ENCODE measurements at places on chromosomes 2 and 18.

DNA sequence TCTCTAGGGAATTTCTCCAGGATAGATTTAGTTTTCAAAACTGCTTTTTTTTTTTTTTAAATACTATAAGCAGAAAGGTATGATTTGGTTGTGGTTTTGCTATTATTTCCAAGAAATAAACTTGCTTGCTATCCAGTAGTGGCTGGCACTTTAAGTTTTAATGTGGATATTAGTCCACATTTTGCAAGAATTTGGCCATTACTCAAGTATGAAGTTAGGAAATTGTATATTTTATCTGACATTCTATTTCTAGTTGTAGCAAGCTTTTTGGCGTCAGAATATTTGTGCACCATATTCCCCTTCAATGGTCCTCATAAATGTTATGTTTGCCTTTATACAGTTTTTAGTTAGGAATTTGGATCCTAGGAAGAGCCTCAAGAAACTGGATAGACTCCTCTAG, 226.3 kb downstream of the ZNF521 start:
- DNase-seq, result no peak

DNA sequence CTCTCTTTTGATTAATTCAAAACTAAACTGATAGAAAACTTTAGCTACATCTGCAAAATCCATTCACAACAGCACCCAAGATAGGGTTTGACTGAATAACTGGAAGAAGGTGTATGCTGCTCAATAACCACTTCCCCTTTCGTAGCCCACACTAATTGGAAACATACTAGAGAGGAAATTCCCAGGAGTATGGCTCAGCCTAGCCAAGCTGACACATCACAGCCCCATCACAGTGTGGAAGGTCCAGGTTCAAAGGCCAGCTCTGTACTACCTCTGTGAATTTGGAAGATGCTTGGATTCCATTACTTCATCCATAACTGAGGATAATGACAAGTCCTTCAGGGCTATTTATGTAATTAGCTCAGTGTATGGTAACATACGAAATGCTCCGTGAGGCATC, 185.4 kb downstream of the FBXO15 start:
- no peak for DNase-seq

- no peak for DNase-seq
These were observed 4.9 kb downstream of the DAW1 start for GRCh38 chr2:227876300-227876801.

DNA sequence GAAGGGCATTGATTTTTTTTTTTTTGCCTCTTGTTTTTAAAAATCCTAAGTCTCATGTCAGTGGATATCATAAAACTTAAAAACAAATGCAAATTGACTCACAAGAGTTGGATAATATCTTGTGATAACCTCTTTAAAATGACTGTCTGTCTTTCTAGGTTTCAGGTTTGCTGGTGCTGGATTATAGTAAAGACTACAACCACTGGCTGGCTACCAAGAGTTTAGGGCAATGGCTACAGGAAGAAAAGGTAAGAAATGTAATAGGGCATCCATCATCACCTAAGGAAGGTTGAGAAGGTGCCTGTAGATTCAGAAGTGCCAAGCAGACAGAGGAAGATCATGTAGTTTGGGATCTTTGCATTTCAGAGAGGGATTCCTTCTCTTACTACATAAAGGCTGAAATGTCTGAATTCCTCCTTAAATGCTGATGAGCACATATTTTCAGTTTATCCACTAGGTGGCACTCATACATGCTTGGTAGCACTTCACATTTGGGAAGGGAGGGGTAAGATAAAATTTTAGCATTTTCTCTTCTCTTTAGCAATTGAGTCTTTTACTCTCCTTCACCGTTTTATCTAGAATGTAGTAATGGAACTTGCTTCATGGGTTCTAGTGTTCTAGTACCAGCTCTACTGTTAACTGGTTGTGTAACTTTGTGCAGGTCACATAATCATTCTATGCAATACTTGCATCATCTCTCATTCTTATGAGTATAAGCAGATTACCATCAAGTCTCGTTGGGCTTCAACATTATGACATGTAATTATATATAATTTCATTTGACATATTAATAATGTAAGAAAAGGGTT, 21.1 kb downstream of the CPS1 start:
- DNase-seq, result no peak

DNA sequence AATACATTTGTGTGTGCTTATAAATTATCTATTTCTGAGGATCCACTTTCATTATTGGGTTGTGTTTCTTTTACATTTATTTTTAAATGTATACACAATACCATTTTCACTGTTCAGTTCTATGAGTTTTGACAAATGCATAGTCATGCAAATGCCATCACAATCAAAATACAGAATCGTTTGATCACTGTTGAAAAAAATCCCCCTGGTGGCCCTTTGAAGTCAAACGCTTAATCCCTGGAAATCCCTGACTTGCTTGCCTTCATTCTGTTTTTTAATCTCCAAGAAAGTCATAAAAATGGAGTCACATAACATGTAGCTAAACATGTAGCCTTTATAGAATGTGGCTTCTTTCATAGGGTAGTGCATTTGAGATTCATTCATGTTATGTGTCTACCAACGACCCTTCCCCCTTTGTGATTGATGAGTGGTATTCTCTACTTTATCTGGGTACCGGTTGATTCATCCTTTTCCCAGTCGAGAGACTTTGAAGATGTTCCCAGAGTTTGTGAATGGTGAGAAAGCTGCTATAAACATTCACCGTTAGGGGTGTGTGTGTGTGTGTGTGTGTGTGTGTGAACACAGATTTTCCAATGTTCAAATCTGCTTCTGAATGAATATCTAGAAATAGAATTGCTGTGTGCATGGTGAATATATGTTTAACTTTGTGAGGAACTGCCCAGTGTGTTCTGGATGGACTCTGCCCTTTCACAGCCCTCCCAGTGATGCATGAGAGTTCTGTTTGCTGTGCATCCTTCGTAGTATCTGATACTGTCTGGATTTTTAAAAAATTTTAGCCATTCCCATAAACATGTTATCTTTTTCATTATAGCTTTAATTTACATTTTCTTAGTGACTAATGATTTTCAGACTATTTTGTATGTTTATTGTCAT, 173.6 kb downstream of the GALR1 start:
- DNase-seq, result no peak

- DNase-seq, result no peak
These were observed 517.0 kb upstream of the SOX11 start for GRCh38 chr2:5175231-5175630.

DNA sequence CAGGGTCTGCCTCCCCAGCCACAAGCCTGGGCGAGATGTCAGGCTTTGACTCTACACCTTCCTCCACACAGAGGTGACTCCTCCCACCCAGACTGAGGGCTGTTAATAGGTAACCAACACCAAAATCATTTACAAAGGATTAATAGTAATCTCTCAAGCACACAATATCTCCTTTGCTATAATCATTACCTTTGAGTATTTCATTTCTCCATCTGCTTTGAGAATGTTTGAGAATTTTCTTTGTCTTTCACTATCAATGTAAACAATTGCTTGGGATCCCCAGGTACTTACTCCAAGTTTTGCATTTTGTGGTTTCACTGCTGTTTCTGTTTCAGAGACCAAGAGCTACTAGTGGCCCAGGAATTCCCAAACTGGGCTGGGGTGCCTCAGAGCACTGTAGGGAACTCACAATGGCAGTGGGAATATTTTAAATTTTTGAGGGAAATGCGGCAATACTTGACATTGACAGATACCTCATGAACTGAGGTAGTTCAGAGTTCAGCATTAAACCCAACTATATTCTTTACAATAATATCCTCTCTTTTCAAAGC, 166.4 kb upstream of the MGAT5 start:
- DNase-seq, result no peak

DNA sequence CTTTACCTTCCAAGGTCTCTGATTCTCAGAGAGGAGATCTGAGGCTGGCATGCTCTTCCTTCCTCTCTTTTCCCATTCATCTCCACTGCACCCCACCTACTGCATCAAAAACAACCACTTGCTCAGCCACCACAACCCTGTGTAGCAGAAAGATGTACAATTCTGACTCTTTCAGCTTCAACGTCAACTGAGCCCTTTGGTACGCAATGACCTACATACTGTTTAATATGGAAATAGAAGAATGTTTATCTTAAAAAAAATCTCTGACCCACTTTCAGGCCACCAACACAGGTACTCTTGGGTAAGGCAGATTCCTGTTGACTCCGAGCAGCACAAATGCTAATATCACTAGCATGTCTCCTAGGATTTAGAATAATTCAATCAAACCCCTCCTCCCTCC, 76.2 kb upstream of the AFF3 start:
- DNase-seq, result no peak

GRCh38 chr2:231648579-231649174, 56.0 kb downstream of the TEX44 start:
- peak; percentile 34 for DNase-seq

GRCh38 chr2:216888081-216888480, 28.2 kb upstream of the TNP1 start:
- DNase-seq, result no peak

DNA sequence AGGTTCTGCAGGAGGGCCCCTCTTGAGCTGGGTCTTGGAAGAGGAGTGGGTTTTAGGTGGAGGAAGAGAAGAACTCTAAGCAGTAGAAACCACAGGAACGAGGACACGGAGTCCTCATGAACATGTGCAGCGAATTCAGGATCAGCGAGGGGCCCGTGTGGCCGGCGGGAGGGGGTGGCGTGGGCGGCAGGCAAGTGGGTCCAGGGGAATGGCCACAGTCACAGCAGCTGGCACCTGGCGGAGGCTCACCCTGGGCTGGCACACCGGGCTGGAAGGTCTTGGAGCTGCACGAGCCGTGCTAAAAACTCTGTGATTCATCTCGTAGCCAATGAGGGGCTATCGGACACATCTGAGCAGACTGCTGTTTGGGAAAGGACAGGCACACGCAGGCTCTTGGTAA, 18.0 kb upstream of the CIDEA start:
- no peak for DNase-seq

DNA sequence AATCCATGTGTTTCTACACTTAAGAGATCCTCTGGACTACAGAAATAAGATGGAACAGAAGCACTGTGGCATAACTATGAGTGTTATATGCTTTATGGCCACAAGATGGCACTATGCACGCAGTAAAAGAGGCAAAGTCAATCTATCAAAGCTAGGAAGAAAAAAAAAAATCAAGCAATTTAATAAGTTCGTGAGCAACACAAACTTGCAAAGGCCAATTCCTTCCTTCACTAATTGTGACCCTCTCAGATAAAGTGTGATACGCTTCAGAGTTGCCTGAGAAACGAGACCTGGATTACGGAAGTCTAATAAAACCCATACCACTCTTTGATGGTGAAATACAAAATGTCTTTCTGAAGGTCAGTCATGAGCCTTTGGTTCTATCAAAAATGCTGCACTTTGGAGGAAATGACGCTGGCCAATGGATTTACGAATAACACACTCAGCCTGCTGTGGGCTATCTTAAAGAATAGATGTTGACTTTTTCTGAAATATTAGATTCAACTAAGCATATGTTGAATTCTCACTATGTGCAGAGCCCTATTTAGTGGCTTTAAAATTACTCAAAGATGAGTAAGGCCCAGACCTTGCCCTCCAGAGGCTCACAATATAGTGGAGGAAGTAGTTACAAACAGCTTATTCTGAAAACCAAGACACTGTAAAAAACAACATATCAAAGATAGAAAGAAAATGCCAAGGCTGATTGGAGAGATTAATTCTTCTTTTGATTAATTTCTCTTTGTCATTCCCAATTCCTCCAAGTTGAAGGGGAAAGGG, 35.5 kb upstream of the TTR start:
- DNase-seq, result peak; percentile 13

DNA sequence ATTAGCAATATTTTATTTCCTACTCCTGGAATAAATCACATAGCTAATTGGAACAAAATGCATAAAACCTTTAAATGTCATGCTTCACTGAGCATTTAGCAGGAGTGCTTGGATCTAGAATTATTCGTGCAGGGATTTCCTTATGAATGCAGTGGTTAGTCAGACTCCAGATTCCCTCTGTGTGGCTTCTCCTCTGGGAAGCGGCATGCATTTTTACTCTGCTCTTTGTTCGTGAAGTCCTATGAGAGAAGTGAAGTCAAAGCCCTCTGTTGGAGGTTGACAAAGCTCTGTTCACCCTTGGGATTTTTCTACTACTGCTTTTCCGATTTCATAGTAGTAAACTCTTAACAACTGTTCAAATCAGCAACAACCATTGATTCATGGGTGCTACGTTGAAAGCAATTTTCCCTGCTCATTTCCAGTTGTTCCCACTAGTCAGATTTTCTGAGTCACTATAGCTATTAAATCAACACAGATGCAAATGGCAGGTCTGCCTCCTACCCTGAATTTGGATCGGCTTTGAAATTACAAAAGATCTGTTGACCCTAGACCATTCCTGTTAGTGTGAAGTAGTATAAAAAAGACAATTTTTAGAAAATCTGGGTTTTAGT, 461.7 kb downstream of the STK39 start:
- no peak for DNase-seq

DNA sequence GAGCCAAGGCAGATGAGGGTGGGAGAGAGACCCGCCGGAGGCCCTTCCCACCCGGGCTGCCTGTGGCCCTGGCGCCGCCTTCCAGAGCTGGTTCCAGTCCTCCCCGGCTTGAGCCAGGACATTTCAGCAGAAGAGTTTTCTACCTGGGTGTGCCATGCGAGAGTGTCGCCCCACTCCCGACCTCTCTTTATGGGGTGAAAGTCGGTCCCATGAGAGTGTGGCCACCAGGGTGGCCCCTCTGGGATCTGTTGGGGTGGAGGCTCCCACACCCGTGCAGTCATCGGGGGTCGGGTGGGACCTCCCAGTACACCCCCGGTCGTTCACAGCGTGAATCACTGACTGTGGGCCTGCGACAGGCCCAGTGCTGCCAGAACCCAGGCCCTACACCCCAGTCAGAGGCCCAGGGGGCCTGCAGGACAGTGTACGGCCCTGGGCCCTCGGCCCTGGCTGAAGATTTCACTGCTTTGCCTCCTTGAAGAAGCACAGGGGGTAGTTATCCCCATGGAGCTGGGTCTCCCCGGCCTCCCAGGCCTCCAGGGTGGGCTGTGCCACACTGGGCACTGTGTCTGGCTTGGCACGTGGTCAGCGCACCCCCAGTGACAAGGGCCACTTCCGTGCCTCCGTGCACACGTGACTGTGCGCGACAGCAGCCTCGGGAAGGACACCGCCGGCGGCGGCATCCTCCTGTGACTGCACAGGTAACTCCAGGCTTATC, 5.9 kb downstream of the NFATC1 start:
- no peak for DNase-seq

GRCh38 chr2:190864375-190864774, 16.2 kb upstream of the GLS start:
- no peak for DNase-seq

- no peak for DNase-seq
These were observed 329.1 kb downstream of the SETBP1 start for GRCh38 chr18:45009756-45010155.

DNA sequence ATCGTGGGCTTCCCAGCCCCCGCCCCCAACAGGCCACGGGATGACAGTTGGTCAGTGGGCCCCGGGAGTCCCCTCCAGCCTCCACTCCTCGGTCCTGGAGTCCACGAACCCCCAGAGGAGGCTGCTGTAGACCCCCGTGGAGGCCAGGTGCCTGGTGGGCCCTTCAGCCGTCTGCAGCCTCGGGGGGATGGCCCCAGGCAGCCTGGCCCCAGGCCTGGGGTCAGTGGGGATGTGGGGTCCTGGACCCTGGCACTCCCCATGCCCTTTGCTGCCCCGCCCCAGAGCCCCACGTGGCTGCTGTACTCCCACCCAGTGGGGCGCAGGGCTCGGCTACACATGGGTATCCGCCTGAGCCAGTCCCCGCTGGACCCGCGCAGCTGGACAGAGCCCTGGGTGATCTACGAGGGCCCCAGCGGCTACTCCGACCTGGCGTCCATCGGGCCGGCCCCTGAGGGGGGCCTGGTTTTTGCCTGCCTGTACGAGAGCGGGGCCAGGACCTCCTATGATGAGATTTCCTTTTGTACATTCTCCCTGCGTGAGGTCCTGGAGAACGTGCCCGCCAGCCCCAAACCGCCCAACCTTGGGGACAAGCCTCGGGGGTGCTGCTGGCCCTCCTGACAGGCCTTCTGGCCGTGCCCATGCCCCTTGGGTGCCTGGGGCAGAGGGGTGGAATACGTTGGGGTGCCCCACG, 7.6 kb downstream of the NEU4 start:
- no peak for DNase-seq

All from stimulated activated CD4-positive, alpha-beta T cell treated with anti-CD3 and anti-CD28 coated beads, TNF-alpha, amount 100 ng/mL, for 48 hours (primary cell).